Activated CD8-positive, alpha-beta memory T cell treated with anti-CD3 and anti-CD28 coated beads, Interleukin-2, amount 10 ng/mL, durations not matched to agents 7 days and 5 days (primary cell): ENCODE measurements at places on chromosomes 7 and 10. TPM values are rescaled to one million over a fixed set of nuclear protein-coding genes. Genes with fewer than 3 reads are reported as not detected.

DNA sequence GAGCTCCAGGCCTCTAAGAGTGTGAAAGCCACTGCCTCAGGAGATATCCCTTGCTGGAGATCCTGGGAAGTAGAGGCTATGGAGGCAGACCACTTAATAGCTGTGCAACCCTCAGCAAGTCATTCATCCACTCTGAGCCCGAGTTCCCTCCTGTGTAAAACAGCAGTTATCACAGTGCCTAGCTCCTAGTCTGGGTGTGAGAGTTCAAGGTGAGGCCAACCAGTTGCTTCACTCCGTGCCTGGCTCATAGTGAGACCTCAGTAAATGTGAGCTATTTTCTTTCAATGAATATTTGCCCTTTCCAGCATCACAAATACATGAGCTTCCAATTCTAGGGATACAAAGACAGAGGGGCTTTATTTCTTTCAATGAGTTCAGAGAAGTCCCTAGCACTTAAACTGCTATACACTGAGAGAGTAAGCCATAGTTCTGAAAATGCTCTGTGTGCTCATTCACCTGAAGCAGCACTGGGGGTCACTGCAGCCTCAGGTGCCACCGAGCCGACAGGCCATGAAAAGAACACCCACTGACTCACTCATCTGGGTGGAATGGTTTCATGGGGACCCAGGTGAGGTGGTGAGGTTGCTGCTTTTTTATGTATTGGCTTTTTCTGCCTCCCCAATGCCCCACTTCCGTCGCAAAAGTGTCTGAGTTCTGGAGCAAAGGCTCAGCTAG, 259.8 kb downstream of the KCNMA1 start:
- H3K4me1 ChIP-seq = no peaks in the 10 kb centered on the region
- H3K27me3 ChIP-seq = peaks cover 13% of the 10 kb centered on the region
- no peak overlapping the region for H3K4me3 ChIP-seq
- H3K36me3 ChIP-seq = no peaks in the 10 kb centered on the region
- no peak for DNase-seq

The OPN1SW gene
- not detected for total RNA-seq

- no peaks in the 10 kb centered on the region for H3K36me3 ChIP-seq
- DNase-seq = no peak
- no peak overlapping the region for H3K27ac ChIP-seq
- H3K4me3 ChIP-seq = no peak overlapping the region
- H3K27me3 ChIP-seq = no peaks in the 10 kb centered on the region
These were observed 55.2 kb downstream of the MAGI2 start for GRCh38 chr7:79398138-79398749.

The SPOCK2 gene
- total RNA-seq = 51.9 TPM

The AMPH gene
- total RNA-seq = not detected

The WNT8B gene
- not detected for total RNA-seq

The EVX1 gene
- not detected for total RNA-seq

DNA sequence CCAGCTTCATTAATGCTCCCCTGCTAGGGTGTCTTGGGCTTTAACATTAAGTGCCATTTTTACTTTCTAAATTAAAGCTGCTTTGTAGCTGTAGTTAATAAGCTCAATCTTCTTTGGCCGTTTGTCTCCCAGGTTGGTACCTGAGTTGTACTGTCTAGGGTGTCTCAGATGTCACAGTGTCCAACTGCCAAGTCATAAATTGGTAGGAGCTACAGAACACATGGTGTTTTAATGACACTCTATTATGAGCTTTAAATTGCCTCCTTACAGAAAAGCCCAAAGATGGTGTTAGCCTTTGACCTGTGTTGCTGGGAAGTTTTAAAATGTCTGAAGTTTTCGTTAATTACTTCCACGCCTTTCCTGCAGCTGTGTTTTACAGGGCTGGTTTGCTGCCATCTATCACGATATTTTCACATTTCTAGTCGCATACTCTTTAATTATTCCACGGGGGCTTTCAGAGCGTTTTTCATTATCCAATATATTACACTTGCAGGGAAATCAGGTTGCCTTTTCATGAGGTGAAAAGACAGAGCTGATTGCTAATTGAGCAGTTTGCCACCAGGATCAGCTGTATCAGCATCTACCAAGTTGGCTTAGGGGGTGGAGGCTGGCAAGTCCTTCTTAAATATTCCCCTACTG, 247.8 kb upstream of the PLPP4 start:
- no peak for DNase-seq
- H3K27me3 ChIP-seq = peaks cover 2% of the 10 kb centered on the region
- H3K4me1 ChIP-seq = no peaks in the 10 kb centered on the region
- no peak overlapping the region for H3K27ac ChIP-seq

The TCERG1L gene
- total RNA-seq = 0.49 TPM

The BICC1 gene
- total RNA-seq = 0.14 TPM

GRCh38 chr10:102814873-102815661, 22.1 kb downstream of the CYP17A1 start:
- H3K27me3 ChIP-seq = no peaks in the 10 kb centered on the region
- no peak for DNase-seq
- no peak overlapping the region for H3K27ac ChIP-seq
- peaks cover 32% of the 10 kb centered on the region for H3K4me1 ChIP-seq
- peaks cover 20% of the 10 kb centered on the region for H3K36me3 ChIP-seq
- no peak overlapping the region for H3K4me3 ChIP-seq

GRCh38 chr10:3978761-3979160, 193.8 kb upstream of the KLF6 start:
- H3K27me3 ChIP-seq = no peaks in the 10 kb centered on the region
- no peak overlapping the region for H3K4me3 ChIP-seq
- DNase-seq = no peak
- no peak overlapping the region for H3K27ac ChIP-seq
- peaks cover 48% of the 10 kb centered on the region for H3K4me1 ChIP-seq

GRCh38 chr7:148270576-148270975, 320.0 kb upstream of the C7orf33 start:
- H3K4me3 ChIP-seq = no peak overlapping the region
- no peaks in the 10 kb centered on the region for H3K36me3 ChIP-seq
- no peak for DNase-seq
- H3K27me3 ChIP-seq = peaks cover 10% of the 10 kb centered on the region
- H3K4me1 ChIP-seq = no peaks in the 10 kb centered on the region

GRCh38 chr10:28679581-28680357, 2.4 kb downstream of the BAMBI start:
- no peak for DNase-seq
- no peak overlapping the region for H3K4me3 ChIP-seq
- no peaks in the 10 kb centered on the region for H3K36me3 ChIP-seq
- no peak overlapping the region for H3K27ac ChIP-seq

GRCh38 chr7:158726277-158726807, 21.7 kb upstream of the NCAPG2 start:
- H3K4me1 ChIP-seq = peaks cover 3% of the 10 kb centered on the region
- DNase-seq = peak; percentile 37
- no peak overlapping the region for H3K27ac ChIP-seq
- no peak overlapping the region for H3K4me3 ChIP-seq
- H3K36me3 ChIP-seq = peaks cover 14% of the 10 kb centered on the region

The MSMB gene
- not detected for total RNA-seq

DNA sequence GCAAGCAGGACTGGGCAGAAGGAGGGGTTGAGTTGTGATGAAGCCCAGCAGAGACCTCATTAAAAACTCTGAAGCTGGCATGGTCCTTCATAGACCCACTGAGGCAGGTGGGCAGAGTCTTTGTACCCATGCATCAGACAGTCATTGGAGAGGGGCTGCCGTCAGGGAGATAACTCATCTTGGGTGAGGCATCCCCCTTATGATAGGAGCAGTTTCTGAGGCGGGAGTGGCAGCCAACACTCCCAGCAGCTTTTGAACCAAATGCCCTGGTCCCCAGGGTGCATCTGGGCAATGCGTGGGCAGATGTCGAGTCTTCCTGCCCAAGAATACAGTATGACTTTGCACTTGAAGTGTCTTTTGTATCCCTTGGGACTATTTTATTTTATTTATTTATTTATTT, 68.1 kb downstream of the HTR5A start:
- H3K27me3 ChIP-seq = peaks cover 17% of the 10 kb centered on the region
- peaks cover 2% of the 10 kb centered on the region for H3K4me1 ChIP-seq
- no peaks in the 10 kb centered on the region for H3K36me3 ChIP-seq
- no peak for DNase-seq
- H3K27ac ChIP-seq = no peak overlapping the region
- H3K4me3 ChIP-seq = no peak overlapping the region

- peak overlapping the region; percentile 4 for H3K27ac ChIP-seq
- H3K27me3 ChIP-seq = peaks cover 40% of the 10 kb centered on the region
- peaks cover 26% of the 10 kb centered on the region for H3K4me1 ChIP-seq
- no peak overlapping the region for H3K4me3 ChIP-seq
- no peaks in the 10 kb centered on the region for H3K36me3 ChIP-seq
These were observed 68.4 kb upstream of the SRRM3 start for GRCh38 chr7:76133164-76133775.

DNA sequence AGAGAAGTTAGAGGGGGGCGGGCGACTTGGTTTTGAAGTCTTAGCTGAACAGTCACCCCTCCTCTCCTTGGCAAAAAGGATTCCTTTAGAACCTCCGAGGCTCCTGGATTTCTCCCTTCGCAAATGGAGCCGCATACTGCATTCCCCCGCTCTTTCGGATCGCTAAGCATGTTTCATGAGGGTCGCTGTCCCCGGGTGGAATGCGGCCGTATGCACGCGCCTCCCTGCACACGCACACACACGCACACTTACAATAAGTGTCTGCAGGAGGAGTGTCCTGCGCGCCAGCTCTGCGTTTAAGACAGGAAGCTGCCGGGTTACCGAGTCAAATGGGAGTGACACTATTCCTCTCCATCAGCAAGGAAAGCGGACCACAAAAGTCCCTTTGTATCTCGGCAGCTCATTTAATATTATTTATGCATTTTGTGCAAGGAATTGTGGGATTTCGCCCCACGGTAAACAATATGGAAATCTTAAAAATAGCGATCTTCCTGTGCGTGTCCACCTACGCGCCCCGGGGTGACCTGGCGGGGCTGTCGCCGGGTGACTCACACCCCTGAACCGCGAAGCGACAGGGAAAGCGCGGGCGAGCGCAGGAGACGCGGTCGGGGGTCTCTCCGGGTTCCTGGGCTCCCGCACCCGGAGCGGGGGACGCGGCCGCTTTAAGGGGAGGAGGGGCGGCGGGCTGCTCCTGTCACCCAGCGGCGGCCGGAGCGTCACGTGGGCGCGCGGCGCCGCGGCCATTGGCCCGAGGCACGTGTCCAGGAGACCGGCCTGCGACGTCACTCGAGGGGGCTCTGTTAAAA, 988 bp upstream of the EN2 start:
- peaks cover 3% of the 10 kb centered on the region for H3K36me3 ChIP-seq
- H3K27me3 ChIP-seq = peaks cover 81% of the 10 kb centered on the region
- H3K4me1 ChIP-seq = peaks cover 8% of the 10 kb centered on the region

The CDK6 gene
- 118 TPM for total RNA-seq

The ZCWPW1 gene
- 2.6 TPM for total RNA-seq

DNA sequence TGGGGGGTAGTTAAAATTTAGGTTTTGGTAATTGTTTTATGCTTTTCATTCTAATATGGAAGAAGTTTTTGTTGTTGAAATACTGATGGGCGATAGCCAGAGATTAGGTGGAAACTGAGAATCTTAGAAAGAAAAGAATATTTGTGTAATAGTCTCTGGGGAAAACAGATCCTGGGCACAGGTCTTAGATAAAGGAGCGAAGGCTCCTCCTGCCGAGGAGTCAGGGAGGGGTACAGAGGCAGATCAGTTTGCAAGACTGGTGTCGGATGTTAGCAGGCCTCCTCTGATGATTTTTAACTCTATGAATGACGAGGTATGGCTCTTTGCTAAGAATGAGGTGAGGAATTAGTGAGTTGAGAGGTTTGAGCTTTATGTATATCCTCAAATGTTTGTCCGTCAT, 339.7 kb downstream of the HGF start:
- no peaks in the 10 kb centered on the region for H3K36me3 ChIP-seq
- no peak for DNase-seq
- H3K27ac ChIP-seq = no peak overlapping the region
- H3K4me3 ChIP-seq = no peak overlapping the region
- no peaks in the 10 kb centered on the region for H3K27me3 ChIP-seq
- H3K4me1 ChIP-seq = no peaks in the 10 kb centered on the region

DNA sequence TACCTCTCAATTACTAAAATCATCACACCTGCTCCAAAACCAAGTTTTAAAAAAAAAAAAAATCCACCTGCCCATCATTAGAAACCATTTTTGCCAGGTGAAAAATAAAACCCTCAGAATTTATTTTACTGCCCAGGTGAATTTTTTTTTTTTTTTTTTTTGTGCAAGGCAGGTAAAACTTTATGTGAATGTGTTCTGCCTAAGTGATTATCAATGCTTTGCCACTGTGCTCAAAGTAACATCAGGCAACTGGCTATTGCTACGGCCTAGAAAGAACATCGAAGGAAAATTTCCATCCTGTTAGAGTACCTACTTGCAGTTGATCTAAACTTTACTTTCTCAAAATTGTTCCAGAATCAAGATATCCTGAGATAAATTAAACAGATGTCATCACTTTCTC, 512.1 kb downstream of the PARD3 start:
- H3K27me3 ChIP-seq = no peaks in the 10 kb centered on the region
- H3K4me1 ChIP-seq = no peaks in the 10 kb centered on the region
- H3K27ac ChIP-seq = no peak overlapping the region
- H3K4me3 ChIP-seq = no peak overlapping the region
- H3K36me3 ChIP-seq = no peaks in the 10 kb centered on the region

The SFTPD gene
- not detected for total RNA-seq

DNA sequence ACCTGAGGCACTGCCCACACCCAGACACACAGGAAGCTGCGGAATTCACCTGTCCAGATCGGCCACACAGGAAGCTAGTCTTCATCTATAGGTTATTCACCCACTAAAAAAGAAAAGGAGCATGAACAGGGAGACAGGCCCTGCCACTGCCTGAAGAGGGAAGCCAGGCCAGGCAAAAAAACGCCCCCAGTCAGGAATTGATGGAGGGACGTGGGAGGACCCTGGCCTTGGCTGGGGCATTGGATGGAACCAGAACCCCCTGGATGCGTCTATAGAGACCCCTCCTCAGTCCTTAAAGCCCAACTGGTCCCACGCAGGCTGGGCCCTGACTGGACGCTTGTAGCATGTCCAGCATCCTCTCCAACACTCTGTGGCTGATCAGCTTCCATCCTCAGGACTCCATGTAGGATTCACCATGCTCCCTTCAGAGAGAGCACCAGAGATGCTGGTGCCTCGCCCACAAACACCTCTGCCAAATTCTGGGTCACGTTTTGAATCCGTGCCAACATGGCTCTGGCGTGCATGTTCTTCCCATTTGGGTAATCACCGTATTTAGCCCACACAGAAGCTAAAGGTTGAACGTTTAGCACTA, 259.3 kb upstream of the TCERG1L start:
- H3K4me1 ChIP-seq = no peaks in the 10 kb centered on the region
- H3K27me3 ChIP-seq = no peaks in the 10 kb centered on the region
- H3K4me3 ChIP-seq = no peak overlapping the region
- peak; percentile 22 for DNase-seq
- H3K36me3 ChIP-seq = no peaks in the 10 kb centered on the region
- no peak overlapping the region for H3K27ac ChIP-seq

- H3K27me3 ChIP-seq = no peaks in the 10 kb centered on the region
- no peak overlapping the region for H3K4me3 ChIP-seq
- DNase-seq = no peak
- H3K27ac ChIP-seq = no peak overlapping the region
These were observed 173.1 kb downstream of the PTPRN2 start for GRCh38 chr7:158414486-158414961.

- no peaks in the 10 kb centered on the region for H3K4me1 ChIP-seq
- H3K27me3 ChIP-seq = no peaks in the 10 kb centered on the region
- no peaks in the 10 kb centered on the region for H3K36me3 ChIP-seq
- no peak overlapping the region for H3K27ac ChIP-seq
- H3K4me3 ChIP-seq = no peak overlapping the region
These were observed 316.3 kb downstream of the PARD3 start for GRCh38 chr10:34498821-34499220.
